Cortex of kidney (tissue), 1 donor: ENCODE measurements at places on chromosomes 2 and 18.

DNA sequence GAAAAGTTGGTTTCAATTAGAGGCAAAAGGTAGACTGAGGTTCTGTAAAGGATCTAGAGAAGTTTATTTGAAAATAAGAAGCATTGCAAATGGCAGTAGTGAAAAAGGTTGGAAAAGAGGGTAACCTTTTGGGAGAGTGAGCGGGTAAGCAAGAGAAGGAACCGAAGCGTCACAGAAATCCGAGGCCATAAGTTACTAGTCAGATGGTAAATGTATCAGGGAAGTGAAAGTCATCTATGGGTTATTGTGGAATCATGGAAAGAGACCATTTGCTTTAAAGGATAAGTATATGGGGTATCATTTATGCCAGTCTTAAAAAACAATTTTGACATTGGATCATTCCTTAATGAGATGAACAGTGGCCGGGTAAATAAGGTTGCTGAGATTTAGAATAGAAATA is 30.5 kb downstream of the EML4 start:
- DNase-seq, result no peak

- DNase-seq, result no peak
Measured at GRCh38 chr18:44742718-44743311, 62.1 kb downstream of the SETBP1 start.

- no peak for DNase-seq
Measured at GRCh38 chr2:163665817-163666216, 70.0 kb downstream of the FIGN start.

DNA sequence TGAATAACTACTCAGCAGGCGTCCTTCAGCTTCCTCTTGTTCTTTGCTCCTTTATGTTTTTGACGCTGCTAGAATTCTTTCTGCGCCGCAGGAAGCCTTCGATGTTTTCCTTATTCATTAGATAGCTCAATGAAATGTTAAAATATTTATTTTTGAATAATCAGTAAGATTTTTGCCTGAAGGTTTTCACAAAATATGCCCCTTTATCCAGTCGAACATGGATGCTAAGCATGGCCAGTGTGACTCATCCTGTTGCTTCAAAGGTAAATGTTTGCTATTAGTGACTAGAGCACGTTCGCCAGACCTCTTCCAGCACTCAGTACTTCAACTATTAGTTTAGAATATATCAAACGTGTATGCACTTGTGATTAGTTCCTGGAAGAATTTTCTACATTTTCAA is 7.6 kb upstream of the MEIS1 start:
- DNase-seq, result no peak
